ENCODE measurements at places on chromosomes 7 and 10.

- DNase-seq = no peak
These were observed 46.1 kb downstream of the ASB13 start for GRCh38 chr10:5620223-5620721.

- DNase-seq = no peak
These were observed 83.1 kb downstream of the SNX10 start for GRCh38 chr7:26374647-26375373.

DNA sequence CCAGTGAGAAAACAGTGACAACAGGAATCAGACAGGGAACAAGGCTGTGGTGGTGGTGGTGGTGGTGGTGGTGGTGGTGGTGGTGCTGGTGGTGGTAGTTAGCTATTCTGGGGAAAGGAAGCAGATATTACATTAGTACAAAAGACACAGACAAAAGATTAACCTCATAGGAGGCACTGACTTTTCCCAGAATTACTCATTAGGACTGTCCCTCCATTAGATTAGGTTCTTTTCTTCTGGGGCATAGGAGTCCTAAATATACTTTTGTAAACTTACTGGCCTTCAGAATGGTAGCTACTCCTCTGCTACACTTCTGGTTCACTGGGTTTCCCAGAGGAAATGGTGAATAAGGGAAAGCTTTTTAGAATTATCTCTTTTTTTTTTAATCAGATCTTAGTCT is 156.6 kb upstream of the SEMA3D start:
- DNase-seq = no peak

DNA sequence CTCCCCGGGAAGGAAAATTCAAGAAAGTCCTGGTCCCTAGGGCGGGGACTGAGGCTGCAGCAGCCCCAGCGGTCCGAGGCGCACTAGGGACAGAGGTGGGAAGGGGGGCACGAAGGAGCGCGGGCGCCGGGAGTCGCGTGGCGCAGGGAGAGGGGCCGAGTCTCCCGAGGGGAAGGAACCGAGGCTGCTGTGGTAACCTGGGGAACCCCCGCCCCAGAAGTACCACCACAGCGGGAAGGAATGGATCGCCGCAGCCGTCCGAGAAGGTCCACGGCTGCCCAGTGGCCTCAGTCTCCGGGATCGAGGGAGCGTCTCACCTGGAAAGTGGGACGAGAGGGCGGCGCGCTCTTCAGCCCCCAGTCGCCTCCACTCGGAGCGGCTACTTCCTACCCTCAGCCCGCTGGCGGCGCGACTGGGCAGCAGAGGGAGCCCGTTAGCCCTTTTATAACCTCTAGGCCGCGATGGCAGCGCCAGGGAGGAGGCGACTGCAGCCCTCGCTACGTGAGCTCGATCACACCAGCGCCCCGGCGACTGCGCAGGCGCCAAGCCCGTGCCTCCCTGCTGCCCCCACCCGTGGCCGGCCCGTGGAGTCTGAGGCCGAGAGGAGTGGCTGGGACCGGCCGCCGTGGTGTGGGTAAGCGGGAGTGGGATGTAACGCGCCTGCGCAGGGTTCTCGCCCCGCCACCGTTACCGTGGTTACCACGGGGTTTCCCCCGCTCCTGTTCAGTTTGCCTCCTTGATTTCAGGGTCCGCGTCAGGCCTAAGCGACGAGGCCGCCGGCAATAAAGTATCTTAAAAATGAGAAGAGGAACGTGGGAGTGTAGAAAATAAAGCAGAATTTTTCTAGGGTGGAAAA is at the start of gene P4HA1:
P4HA1 (minus strand) TSS at position 418 of the 856 bp plus-strand sequence. CDS start 21,983 bp downstream, outside the sequence.
- DNase-seq = peak; percentile 98

DNA sequence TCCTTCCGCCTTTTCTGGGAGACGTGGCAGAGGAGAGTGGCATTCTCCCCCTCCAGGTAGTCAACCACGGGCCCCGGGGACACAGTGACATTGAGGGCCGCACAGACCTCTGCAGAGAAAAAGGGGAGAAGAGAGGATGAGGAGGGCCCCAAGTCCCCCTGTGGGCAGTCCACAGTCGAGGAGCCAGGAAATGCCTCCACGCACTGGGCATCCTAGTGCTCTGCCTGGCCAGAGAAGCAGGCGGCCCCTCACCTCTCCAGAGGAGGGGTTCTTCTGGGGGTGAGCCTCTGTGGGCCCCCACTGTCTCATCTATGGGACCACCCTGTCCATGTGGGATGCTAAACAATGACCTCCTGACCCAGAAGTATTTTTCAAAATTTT is 7.4 kb downstream of the VSTM4 start:
- DNase-seq = no peak

- no peak for DNase-seq
These were observed 224.1 kb downstream of the DNAJB6 start for GRCh38 chr7:157560710-157561522.

DNA sequence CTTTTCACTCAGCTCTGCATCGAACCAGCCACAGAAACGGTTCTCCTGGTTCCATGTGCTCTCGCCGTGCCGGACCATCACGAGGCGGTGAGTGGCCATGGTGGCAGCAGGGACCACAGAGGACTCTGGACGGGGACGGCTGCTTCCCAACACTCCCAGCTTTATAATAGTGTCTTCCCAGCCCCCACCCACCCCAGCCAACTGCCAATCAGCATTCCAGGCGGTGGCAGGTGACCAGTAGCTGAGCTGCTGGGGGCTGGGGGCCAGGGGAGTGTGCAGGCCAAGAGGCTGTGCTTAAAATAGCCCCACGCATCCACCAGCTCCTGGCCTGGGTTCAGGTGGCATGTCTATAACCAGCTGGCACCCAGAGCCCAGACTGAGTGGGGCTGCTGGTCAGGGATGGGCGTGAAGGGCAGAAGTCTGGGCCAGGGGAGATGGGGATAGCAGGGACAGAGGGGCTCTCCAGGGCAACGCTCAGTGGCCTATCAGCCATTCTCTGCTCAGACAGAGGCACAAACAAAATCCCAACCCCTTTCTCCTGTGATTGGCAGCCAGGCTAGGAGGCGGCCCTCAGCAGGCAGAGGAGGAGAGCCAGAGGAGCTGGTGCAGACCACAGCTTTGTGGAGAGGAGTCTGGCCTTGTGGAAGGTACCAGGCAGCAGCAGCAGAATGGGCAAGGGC is at the start of gene PGAM2:
PGAM2 (minus strand) TSS at position 137 of the 680 bp plus-strand sequence; CDS start at position 99, 38 bp downstream.
- DNase-seq = no peak

- DNase-seq = no peak
These were observed 104.2 kb upstream of the MKI67 start for GRCh38 chr10:128230401-128230800.

- DNase-seq = no peak
These were observed 3.1 kb upstream of the ADAM12 start for GRCh38 chr10:126391192-126391885.

GRCh38 chr7:37097983-37098382 is 350.7 kb downstream of the ELMO1 start:
- DNase-seq = no peak

- no peak for DNase-seq
These were observed 8.2 kb downstream of the FOXP2 start for GRCh38 chr7:114422507-114423501.

DNA sequence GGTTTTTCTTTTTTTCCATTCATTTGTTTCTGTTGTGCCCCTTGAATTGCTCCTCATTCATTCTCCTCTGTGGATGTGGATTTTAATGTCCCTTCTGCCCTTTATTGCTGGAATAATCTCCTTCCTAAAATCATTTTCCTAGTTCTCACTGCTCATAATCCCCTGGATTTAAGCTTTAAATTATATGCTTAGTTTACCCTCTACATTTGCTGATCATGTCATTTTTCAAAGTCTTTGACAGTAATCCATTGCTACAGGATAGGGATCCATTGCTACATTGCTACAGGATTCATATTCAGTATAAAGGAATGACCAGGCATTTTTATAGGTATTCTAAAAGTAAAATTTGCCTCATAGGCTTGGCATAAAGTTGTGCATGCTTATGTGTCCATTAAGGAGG is 14.3 kb downstream of the ADAM22 start:
- no peak for DNase-seq

- DNase-seq = no peak
These were observed 39.4 kb upstream of the GRB10 start for GRCh38 chr7:50822110-50822509.

GRCh38 chr7:25965405-25966123 is 186.4 kb upstream of the NFE2L3 start:
- DNase-seq = no peak

GRCh38 chr7:26115650-26116049 is 36.3 kb upstream of the NFE2L3 start:
- DNase-seq = no peak

- no peak for DNase-seq
These were observed 87.3 kb upstream of the TES start for GRCh38 chr7:116122972-116123595.

GRCh38 chr7:141320287-141320686 is 230.9 kb upstream of the AGK start:
- no peak for DNase-seq

DNA sequence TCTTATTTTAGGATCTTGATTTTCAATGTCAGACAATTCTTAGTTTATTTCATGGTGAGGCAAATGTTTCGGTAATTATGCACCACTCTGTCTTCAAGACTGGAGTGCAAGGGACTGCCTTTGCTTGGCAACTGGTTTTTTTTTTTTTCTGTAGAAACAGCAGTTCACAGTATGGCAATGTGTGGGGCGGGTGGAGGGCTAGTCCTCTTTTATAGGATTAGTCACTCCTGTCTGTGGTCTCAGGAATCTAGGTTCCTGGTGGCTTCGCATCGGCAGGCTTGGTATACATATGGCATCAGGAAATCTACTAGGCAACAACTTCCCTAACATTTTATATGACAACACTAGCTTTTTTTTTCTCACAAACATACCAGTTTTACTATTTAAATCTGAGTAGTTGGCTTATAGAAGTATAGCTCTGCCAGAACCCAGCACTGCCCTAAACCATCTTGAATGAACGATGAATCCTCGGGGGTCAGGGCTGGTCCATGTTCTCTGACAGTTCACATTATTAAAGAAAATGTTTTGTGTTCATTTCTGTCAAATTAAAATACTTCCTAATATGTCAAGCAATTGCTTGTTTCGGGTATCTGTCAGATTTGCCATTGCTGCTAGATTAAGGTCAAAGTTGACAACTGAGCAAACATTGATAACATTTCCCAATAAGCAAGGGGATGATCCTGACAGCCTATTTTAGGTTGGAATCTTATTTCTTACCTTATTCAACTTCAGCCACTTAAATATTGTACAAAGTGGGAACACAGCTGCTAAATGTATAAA is 289.7 kb upstream of the VSTM2A start:
- DNase-seq = no peak

DNA sequence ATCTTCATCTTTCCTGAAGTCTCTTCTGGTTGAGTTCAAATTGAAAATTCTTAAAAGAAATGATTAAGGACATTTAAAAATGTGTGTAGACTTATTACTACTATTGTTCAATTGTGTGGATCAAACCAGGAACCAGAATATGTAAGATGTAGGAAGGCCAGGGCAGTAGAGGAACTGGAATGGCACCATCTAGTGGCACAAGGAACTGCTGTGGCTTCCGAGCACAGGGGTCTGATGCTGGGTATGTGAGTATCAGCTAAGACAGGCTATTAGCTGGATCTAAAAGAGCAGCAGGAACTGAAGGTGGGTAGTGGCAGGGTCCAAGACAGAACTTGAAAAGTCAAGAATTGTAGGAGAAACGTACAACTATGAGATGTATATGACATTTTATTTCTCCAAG is 247.3 kb downstream of the SEMA3A start:
- DNase-seq = no peak

DNA sequence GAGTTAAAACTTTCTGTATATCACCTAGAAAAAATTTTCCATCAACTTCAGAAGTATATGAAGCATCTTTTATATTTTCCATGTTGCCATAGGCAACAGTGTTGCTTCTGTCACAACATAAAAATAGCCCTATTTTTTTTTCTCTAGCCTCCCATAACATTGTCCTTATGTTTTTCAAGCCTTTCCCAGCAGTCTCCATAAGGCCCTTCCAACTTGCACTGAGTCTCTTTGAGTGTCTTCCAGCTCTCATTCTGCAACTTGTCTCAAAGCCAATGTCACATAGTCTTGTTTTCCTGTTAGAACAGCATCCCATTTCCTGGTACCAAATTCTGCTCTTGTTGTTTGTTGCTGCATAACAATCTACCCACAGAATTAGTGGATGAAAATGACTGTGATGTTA is 1055.5 kb upstream of the GHITM start:
- no peak for DNase-seq

DNA sequence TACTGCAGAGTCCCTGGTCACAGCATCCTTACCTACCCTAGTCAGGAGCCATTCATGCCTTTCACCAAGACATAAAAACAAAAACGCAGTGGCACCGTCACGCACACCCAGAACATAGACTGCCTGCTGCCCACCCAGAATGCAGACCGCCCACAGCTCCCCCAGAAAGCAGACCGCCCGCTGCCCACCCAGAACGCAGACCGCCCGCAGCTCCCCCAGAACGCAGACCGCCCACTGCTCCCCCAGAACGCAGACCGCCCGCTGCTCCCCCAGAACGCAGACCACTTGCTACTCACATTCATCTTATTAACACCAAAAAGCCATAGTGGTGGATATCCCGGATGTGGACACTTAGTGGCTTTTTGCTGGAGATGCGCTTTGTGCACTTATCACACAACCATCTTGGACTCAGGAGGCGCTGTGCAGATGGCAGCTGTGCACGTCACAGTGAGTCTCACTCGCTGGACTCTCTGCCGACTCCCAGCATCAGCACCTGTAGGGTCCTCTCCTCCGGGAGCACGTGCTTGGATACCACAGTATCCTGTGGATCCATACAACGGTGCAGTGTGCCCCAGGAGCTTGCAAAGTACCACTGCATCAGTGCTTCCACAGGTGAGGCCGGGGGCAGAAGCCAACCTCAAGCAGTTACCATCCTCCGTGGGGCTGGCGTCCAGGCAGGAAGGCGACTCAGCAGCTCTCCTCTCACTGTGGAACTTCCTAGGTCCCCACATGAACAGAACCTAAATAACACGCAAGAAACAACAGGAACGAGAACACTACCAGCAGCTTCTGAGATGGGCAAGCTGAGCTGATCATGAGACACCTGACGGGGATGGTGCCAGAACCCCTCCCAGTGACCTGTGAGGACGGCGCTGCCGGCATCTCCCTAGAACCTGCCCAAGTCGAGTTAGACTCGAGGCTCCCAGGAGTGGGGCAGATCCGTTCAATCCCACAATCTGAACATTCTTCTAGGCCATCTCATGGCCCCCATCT is 161.0 kb downstream of the DIP2C start:
- no peak for DNase-seq

DNA sequence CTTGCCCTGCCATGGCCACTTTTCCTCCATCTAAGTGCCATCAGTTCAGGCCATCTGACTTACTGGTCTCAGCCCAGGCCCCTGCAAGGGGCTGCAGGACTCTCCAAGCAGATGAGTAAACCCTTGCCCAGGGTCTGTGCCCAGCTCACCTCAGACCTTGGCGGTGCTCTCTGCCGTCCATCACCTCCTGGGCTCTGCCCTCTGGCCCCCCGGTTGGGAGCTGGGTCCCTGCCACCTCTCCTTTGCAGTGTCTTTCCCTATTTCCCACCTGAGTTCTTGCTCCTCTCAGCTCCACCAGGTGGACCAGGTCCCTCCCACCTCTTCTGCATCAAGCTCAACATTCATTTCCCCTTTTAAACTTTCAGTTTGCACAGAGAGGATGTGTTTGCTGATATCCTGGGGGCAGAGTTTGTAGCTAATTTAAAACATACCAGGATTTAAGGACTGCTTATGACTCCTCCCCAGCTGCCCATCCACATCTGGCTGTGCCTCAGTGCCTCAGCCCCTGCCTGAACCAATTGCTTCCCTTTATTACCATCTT is 135.5 kb downstream of the SLIT1 start:
- DNase-seq = no peak

Measured in effector memory CD4-positive, alpha-beta T cell (primary cell).